ENCODE measurements at places on chromosomes 4 and X.
A peak's percentile ranks its signal among the peaks of the same experiment; 100 is the strongest.

- DNase-seq = no peak
Measured at GRCh38 chr4:139966383-139966782, 187.6 kb downstream of the MAML3 start.

DNA sequence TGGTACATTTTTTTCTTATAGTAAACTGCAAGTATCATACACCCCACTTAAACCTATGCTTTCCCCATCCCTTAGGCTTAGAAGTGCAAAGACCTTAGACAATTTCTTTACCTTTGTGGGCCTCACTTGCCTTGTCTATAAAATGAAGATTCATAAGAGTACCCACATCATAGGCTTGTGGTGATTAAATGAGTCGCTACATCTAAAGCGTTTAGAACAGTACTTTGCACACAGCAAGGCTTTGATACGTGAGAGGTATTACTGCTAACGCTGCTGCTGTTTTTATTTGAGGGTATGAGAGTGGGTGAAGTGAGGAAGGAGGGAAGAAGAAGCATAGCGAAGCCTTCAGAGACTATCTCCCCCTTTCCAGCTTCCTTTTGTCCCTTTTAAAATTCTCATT lies 87.8 kb upstream of the RPS6KA3 start:
- DNase-seq = no peak

DNA sequence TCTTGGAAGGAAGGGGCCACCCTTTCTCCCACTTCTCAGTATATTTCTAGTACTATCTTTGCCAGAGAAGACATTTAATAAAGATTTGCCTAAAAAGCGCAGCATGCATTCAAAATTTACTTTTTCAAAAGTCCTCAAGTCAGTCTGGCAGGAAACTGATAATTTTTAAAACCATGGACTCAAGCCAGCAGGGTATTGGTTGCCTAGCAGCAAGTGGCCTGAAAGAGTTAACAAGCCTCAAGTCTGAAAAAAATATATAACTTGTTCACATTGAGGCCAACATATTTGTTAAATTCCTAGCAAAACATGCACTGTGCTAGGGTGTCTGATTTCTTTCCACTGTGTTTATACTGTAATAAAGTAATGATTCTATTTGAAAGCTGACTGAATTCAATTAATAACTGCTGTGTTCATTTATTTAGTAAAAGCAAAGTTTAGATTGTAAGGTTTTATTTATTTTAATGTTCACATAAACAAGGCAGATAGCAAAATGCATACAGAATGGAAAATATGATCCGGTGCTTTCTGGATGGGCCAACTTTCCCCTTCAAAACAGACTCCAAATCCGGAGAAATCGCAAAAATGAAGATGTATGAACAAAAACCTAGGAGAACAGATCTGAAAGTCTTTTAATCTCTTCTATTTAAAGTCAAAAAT lies 218.5 kb upstream of the FGF13 start:
- DNase-seq = no peak

- DNase-seq = no peak
Measured at GRCh38 chr4:179941911-179942310, 2301.3 kb upstream of the TENM3 start.

DNA sequence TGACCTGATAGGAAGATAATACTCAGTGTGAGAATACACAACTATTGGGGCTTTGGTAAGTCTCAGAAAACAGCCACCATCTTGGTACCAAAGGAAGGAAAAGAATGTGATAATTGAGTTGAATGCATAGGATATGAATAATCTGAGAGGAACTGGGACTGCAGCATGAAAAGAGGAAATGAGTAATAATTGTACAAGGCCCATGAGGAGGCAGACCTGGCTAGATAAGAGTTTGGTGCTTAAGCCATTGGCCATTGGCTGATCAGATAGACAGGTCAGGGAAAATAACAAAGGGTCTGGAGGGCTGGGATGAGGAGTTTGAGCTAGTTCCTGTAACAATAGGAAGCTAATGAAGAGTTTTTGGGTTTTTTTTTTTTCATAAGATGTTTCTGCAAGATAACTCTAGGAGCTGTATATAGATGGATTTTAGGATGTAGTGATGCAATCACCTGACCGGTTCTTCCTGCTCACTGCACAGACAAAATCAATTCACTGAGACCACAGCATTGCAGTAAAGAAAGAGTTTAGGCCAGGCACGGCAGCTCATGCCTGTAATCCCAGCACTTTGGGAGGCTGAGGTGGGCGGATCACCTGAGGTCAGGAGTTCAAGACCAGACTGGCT lies 5.3 kb upstream of the TRMT2B start:
- peak; percentile 29 for DNase-seq

DNA sequence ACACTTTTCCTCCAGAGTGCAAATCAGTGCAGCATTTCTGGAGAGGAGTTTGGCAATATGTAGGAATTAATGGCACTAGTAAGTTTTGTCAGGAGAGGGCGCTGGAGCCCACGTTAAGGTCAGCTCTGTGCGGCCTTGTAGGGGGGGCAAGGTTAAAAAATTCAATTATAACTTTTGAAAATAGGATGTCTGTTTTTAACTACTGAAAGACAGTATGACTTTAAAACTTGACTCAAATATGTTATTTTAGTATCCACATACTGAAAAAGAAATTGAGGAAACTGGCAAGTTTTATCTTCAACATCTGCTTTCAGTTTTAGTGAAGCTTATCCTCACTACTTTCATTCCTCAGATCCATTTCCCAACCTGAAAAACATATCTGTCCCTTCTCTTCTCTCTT lies 30.9 kb upstream of the HSD17B13 start:
- DNase-seq = peak; percentile 51

DNA sequence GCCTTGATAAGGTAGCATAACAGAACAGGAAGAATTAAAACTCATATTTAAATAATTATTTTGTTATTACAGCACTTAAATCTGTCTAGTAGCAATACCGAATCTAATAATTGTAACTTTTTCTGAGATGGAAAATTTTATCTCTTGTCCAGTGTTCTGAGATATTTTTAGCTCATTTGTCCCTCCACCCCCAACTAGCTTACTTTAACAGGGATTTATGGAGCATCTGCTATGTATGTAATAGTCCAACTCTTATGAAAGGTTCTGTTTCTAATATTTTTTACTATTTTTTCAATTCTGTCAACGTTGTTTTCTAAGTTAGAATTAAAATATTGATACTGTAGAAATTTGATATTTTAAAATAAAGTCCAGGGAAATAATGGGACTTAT lies 38.2 kb upstream of the NUDT6 start:
- DNase-seq = no peak

DNA sequence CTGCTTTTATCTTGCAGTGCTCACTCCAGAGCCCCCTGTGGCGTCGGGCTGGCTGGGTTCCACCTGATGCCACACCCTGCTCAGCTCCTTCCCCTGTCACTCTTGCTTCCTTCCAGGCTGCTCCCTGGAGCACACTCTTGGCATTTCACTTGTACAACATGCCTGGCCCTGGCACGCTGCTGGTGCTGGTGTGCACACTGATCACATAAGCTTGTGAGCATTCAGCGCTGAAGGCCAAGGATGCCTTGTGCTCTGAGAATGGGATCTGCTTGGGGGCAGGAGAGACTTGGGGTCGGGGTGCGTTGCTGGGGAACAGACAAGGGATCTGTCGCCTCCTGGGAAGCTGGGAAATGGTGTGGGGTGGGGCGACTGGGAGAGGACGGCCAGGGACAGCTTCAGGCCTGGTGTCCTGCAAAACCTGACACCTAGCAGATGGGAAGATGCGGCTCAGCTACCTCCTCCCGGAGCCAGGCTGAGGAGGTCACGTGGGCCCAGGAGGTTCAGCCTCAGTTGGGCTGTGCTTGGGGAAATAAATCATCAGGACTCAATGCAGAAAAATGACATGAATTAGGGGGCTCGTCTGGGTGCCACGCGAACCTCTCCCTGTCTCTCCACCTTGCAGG lies 108.5 kb downstream of the PHKA2 start:
- no peak for DNase-seq

- no peak for DNase-seq
Measured at GRCh38 chrX:63735882-63736281, 49.1 kb downstream of the ARHGEF9 start.

DNA sequence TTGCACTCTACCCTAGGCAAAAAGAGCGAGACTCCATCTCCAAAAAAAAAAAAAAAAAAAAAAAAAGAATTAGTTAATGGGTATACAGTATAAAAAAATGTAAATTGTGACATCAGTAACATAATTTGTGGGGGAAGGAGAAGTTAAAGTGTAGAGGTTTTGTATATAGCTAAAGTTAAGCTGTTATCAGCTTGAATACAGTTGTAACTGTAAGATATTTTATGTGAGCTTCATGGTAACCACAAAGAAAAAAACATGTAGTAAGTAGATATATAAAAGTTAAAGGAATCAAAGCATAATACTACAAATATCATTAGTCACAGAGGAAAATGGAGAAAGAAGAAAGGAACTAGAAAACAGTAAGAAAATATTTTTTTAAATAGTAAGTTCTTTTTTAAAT lies 53.2 kb upstream of the EPGN start:
- DNase-seq = no peak

DNA sequence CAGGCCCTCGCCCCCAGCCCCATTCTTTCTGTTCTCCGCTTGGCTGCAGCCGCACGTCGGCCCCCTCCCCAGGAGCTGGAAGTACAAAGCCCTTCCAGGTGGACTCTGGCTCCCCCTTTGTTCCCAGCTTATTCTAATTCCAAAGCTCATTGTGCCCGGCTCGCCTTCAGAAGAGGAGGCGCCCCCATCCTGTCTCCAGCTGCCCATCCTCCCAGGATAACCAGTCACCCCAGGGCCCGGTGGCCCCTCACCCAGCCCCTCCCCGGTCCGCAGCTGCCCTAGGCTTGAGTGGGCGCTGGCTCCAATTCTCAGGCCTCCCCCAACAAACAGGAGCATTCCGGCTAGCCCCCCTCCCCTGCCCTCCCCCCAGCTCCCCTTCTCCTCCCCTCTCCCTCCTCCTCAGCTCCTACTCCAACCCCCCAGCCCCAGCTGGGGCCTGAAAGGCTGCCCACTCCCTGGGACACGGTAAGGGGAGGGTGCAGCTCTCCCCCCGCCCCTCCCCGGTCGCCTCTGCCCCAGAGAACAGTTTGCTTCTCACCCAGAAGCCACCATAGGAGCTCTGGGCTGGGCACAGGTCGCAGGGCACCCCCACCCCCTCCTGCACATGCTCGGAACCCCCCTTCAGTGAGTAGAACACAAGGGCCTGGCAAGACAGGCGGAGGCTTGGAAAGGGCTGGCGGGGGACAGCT lies 3.1 kb upstream of the SLC6A8 start:
- no peak for DNase-seq

GRCh38 chrX:426881-427280 lies 40.2 kb upstream of the PPP2R3B start:
- DNase-seq = no peak

- DNase-seq = no peak
Measured at GRCh38 chr4:61041527-61041926, 158.6 kb upstream of the ADGRL3 start.
